ENCODE measurements at places on chromosomes 7 and 10.
A peak's percentile ranks its signal among the peaks of the same experiment; 100 is the strongest.

DNA sequence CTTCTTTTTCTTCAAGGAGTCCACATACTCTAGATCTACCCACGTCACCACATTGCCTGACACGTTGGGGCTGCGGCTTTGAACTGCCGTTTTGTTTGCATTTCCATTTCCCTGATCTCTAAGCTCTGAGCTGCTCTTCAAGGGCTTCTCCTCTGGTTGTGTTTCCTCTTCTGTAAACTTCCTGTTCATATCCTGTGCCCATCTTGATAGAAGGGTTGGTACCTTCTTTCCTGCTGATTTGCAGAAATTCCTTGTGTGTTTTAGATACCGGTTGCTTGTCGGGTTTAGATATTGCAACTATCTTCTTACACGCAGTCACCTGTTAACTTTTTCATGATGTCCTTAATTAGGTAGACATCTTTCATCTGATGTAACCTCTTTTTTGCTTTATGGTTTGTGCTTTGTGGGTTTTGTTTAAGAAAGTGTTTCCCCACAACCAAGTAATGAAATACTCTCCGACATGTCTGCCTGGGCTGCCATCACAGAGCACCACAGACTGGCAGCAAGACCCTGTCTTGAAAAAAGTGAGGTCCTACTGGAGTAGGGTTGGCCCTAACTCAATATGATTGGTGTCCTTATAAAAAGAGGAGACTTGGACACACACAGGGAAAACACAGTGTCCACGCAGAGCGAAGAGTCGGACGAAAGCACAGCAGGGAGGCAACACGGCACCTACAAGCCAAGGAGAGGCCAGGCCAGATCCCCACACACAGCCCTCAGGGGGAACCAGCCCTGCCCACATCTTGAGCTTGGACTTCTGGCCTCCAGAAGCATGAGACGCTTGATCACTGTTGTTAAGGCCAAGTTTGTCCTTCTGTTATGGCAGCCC, 99.1 kb upstream of the PDGFA start:
- DNase-seq: peak; percentile 66

GRCh38 chr7:84841809-84842208, 345.0 kb downstream of the SEMA3D start:
- DNase-seq: no peak

DNA sequence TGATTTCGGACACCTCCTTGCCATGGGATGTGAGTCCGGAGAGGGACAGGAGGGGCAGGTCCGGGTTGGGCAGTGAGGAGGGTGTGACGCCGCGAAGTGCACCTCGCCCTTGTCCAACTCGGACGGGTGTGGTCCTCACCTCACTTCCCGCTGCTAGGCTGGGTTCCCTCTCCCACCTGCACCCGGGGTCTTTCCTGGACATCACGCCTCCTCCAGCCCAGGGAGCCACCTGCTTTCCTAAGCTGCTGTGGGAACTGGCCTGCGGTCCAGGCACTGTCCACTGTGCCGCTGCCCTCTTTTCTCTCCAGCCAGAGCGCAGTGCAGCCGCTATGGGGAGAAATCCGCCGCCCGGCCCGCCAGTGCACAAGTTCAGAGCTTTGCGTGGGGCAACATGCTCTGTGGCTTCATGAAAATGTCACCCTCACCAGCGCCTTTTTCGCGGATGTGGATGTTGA, 45.0 kb upstream of the ZNF716 start:
- DNase-seq: no peak

- no peak for DNase-seq
Observed at GRCh38 chr10:69504576-69505250, 53.4 kb downstream of the TSPAN15 start.

DNA sequence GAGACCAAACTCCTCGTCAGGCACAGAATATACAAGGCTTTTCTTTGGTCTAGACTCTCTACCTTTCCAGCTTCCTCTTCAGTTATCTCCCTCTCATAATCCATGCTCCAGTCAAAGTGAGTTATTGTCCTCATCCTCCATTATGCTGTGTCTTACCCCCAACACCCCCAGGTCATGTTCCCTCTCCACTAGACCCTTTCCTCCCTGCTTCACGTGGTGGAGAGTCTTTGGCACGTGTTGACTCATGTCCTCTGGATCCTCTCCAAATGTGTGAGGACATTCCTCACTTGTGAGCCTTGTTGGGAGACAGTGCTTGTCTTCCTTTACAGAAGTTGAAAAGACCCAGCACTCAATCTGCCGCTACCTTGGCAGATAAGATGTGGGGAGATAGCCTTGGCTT, 36.0 kb upstream of the DLD start:
- no peak for DNase-seq

DNA sequence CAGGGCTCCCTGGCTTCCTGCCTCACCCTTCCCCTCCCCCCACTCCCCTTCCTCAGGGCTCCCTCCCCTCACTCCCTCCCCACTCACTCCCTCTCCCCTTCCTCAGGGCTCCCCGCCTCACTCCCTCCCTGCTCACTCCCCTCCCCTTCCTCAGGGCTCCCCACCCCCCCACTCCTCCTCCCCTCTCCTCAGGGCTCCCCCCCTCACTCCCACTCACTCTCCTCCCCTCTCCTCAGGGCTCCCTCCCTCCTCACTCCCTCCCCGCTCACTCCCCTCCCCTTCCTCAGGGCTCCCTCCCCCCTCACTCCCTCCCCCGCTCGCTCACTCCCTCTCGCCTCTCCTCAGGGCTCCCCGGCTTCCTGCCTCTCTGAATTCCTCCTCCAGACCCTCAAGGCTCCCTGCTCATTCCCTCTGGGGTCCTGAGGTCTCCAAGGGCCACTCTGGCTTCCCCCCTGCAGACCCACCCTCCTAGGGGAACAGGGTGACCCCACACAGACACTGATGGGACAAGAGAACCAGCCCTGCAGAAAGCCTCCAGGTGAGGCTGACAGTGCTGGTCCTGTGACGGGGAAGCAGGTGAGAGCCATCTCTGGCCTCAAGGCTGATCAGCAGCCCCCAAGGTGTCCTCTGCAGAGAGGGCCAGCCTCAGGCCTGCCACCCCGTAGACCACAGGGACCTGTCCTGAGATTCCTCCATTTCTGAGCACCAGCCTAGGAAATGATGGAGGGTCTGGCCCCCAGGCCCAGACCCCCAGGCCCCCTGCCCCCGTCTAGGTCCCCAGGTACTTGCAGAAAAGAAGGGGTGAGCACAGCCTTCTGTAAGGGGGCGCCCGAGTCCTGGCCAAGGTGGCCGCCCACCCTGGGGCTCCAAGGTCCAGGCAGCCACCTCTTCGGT, 47.2 kb downstream of the PWWP2B start:
- no peak for DNase-seq

DNA sequence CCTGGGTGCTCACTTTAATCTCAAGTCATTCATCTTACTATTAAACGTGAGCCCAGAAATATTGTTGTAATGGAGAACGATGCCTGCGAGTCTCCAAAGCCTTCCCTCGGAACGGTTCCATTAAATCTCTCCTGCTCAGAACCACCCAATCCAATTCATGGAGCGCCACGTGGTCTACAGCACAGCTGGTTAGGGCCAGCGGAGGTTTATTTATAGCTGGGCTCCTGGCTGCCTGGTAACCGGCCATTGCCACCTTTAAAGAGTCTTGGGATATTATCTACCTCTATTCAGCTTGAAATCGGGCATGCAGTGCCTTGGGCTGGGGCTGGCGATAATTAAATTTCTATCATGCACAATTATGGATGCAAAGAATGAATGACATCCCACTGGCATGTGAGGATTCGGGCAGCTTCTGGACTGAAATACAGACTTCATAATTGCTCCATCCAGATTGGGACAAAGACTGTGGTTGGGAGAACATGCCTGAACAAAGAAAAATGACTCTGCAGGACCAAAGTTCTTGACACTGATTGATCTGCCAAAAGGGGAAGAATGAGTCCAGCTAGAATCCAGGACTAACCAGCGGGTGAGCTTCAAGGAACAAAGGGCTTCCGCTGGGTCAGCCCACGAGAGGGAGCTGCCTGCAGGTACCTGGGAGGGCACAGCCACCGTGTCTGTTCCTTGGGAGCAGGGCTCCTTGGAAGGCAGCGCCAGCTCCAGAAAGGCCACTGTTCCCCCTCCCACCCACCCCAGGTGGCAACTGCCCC, 7.3 kb downstream of the FAM20C start:
- DNase-seq: no peak

DNA sequence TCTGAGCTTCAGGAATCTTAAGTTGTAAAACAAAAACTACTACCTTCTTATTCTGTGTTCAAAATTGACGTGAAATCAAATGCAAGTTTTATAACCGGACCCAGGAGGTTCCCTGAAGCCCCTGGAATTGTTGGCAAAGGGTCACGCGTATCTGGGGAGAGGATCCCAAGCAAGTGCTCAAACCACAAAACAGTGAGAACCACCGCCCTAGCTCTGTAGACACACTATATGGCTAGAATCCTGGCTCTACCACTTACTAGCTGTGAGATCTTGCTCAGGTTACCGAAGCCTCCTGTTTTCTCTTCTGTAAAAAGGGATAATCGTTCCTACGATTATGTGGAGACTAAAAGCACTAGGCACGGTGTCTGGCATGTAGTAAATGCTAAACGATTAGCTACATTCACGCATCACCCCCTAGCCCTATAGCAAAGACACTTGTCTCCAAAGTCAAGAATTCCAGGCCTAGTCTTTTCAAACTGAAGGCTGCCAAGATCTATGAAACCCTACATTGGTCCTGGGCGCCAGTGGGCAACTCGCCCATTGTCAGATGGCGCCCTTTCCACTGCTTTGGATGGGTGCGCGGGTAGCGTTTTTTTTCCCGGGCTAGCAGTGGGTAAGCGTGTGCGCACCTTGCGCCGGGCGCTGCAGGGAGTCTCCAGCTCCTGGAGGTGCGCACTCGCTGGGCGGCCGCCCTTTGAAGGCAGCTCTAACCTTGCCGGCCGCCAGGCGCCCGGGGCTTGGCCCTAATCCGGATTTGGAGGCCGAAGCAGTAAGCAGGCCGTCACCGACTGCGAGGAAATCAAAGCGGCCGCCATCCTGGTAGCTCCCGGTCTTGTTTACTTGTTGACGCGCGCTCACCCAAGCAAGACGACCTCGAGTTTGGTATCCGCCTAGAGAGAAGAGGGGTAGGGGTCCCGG, 11.6 kb upstream of the NKX2-3 start:
- DNase-seq: no peak

- DNase-seq: peak; percentile 17
Observed at GRCh38 chr10:17644485-17644943, 563 bp downstream of the STAM start.

GRCh38 chr7:26013551-26014083, 138.4 kb upstream of the NFE2L3 start:
- DNase-seq: no peak

DNA sequence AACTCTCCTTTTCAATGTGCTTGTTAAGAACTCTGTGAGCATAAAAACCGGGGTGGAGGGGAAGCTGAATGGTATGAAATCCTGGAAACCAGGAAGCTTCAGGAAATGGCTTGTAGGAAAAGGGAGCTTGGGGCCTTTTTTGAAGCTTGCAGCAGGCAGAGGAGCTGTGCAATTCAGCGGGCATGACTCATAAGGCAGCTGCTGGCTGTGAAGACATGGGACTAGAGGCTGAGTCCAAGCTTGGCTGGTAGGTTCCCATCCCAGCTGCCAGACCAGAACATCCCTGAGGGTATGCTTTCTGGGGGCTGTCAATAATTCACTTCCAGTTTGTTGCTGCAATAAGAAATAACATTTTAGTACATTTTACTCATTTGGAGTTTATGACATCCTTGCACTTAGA, 36.8 kb upstream of the CDC14C start:
- no peak for DNase-seq

DNA sequence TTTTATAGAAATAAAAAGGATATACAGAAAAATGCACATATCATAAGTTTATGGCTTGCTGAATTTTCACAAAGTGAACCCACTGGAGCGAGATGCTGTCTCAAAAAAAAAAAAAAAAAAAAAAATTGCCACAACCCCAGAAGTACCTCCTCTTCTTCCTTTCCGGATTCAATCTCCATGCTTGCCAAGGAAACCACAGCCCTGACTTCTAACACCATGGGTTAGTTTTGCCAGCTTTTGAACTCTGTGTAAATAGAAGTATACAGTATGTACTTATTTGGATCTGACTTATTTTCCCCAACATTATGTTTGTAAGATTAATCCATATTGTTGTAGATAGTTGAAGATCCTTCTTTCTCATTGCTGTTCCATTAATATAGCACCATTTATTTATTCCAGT, 40.0 kb downstream of the FANK1 start:
- no peak for DNase-seq

GRCh38 chr10:35452171-35452570, 115.9 kb downstream of the CCNY start:
- DNase-seq: no peak

- no peak for DNase-seq
Observed at GRCh38 chr10:78861529-78862327, 207.0 kb upstream of the ZMIZ1 start.

GRCh38 chr7:55032069-55032699, 13.4 kb downstream of the EGFR start:
- DNase-seq: no peak

DNA sequence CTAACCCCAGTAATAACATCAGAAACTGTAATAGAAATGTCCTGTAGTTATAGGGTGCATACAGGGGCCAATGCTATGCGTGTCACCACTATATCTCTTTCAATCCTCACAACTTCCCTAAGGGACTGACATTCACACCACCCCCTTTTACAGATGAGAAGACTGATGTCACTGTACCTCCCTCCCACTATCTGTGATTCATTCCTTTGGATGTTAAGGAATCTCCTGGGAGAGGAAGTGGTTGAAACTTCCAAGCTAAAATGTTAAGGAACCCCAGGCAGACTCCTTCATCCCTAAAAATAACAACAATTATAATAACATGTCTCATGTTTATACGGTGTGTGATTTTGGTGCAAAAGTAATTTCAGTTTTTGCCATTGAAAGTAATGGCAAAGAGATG, 5.4 kb downstream of the COL13A1 start:
- no peak for DNase-seq

- DNase-seq: no peak
Observed at GRCh38 chr10:96390460-96390864, 31.7 kb upstream of the OPALIN start.

DNA sequence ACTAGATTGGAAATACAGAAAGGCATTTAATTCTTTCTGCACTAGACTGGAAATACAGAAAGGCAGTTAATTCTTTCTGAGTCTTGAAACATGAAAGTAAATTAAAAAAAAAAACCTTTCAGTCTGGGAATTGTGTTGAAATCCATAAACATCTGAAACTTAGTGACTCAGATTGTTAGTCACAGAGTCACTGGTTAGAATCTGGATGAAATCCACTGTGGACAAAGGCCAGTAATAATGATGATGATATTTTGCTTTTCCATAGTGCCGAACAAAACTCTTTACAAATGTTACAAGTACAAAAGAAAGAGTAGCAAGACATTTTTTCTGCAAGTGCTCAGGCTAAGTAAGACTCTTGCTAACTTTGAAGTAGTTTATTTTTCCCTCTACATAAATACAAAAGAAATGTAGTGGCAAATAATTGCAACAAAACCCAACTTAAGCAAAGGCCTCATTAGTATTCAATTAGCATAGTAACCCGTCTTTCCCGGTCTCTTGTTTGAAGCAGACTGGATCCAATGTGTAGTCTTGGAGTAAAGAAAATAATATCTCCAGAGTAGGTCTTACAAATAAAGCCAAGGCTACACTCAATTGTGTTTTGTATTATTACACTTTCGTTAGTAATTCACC, 5.8 kb upstream of the PRTFDC1 start:
- no peak for DNase-seq

Data from stimulated activated CD4-positive, alpha-beta T cell treated with anti-CD3 and anti-CD28 coated beads, Interleukin-4, amount 100 ng/mL, for 24 hours (primary cell).